Stimulated activated CD4-positive, alpha-beta T cell treated with anti-CD3 and anti-CD28 coated beads, Interleukin-15, amount 100 ng/mL, for 48 hours (primary cell): ENCODE measurements at places on chromosomes 1 and 21.
A peak's percentile ranks its signal among the peaks of the same experiment; 100 is the strongest.

GRCh38 chr1:192104852-192105251, 53.4 kb upstream of the RGS18 start:
- no peak for DNase-seq

- DNase-seq, result peak; percentile 60
These were observed 15.9 kb downstream of the TMEM63A start for GRCh38 chr1:225866061-225866837.

- DNase-seq, result no peak
These were observed 273.7 kb downstream of the BARHL2 start for GRCh38 chr1:90443354-90443753.

- DNase-seq, result no peak
These were observed 248.6 kb downstream of the MATN1 start for GRCh38 chr1:30474818-30475200.

GRCh38 chr1:203302894-203303293, 2.4 kb upstream of the BTG2 start:
- no peak for DNase-seq

DNA sequence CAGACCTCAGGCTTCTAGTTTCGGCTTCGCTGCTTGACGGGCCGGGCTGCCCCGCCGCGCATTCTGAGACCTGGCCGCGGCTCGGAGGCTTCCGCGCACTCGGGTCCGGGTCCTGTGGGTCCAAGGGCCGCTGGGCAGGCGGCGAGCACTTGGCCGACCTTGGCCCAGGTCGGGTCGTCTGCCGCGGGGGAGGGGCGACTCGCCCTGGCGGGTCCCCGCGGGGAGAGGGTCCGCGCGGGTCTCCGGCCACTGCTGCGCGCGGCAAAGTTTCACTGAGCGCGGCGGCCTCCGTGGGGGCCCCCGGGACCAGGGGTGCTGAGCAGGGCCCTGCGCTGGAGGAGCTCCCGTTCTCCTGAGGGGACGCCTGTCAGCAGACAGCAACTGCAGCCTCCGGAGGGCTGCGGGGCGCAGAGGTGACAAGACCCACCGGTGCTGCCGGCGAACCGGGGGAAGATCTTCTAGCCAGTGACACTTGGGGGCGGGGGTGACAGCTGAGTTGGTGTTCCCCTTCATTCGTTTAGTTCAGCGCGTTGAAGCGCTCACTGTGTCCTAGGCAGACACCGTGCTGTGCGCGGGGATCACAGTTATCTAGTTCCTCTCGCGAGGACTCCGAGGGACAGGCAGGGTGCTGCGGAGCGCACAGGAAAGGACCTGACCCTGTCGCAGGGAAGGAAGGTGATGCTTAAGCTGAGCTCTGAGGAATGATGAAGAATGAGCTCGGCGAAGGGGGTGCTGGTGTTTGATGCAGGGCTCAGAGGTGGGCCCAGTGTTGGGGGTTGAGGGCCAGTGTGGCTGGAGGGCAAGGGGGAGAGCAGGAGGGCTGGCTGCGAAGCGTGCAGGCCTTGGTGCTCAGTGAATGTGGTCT, 725 bp downstream of the MTFR1L start:
- peak; percentile 60 for DNase-seq
